Cortex of kidney (tissue), 1 donor: ENCODE measurements at places on chromosomes 11 and 22.

DNA sequence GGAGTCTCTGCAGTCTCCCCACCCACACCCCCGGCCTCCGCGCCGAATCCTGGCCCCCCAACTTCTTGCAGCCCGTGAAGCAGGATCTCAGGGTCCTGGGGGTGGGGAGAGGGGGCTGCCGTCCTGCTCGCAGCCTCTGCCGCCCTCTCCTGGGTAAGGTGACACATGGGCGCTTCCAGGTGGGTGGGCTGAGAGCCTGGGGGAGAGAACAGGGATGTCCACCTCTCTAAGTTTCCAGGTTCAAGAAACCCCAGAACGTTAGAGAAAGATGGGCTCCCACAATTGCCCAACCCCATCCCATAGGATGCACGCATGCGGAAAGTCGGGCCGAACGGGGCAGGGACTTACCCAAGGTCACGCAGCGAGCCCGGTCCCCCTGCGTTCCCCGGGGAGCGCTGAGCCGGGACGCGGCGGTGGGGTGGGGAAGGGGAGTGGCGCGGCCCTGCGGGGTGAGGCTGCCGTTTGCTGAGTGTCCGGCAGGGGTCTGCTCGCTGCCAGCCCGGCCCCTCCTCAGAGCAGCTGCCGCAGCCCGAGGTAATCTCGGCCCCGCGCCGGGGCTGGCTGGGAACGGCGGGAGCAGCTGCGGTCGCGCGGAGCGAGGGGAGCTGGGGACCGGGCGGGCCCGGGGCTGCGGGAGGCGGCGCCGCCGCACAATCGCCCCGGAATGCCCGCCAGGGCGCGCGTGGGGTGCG, 705 bp upstream of the CAPN1 start:
- DNase-seq, result no peak

- DNase-seq, result no peak
Observed at GRCh38 chr11:127130321-127130720, 129.8 kb upstream of the KIRREL3 start.

DNA sequence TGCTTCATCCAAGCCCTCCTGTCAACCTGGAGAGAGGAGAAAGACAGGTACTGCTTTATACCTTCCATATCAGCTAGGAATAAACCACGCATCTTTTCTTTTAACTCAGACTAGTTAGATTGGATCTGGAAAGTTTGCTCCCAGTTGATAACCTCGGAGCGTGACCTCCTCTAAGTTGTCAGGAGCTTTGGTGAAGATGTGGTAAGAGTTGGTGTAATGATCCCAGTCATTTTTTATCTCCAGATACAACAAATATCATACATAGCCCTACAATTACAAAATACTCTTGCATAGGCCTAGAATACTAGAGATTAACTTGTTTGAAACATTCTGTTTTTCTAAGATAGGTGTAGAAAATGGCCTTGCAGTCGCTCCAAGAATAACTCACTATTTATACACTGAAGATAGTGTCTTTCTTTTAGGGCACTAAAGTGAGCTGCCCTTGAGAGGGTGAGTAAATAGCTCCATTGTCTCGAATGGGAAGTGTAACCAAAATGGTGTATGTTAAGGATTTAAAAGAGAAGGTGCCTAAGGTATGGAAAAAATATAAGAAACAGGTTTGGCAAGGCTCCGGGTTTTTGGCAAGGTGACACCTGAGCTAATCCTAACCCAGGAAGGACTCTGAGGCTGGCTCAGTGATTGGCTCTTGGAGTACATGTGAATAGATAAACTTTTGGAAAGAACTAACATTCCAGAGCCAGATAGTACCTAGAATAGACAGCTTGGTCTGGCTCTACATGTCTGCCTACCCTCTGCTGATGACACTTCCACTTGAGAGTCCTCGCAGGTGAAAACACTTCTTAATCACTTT, 59.4 kb downstream of the GLYATL1 start:
- no peak for DNase-seq

GRCh38 chr11:34488855-34489557, 24.6 kb downstream of the ELF5 start:
- DNase-seq, result no peak

DNA sequence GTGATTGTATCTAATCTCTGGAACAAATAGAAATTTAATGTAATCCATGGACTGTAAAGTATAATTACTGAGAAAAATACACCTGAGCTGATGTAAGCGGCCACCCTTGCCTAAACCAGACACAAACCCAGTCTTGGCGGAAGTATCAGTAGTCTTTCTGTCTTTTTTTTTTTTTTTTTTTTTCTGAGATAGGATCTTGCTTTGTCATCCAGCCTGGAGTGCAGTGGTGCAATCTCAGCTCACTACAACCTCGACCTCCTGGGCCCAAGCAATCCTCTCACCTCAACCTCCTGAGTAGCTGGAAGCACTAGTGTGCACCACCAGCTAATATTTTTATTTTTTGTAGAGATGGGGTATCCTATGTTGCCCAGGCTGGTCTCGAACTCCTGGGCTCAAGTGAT, 5.5 kb upstream of the CXCR5 start:
- no peak for DNase-seq

DNA sequence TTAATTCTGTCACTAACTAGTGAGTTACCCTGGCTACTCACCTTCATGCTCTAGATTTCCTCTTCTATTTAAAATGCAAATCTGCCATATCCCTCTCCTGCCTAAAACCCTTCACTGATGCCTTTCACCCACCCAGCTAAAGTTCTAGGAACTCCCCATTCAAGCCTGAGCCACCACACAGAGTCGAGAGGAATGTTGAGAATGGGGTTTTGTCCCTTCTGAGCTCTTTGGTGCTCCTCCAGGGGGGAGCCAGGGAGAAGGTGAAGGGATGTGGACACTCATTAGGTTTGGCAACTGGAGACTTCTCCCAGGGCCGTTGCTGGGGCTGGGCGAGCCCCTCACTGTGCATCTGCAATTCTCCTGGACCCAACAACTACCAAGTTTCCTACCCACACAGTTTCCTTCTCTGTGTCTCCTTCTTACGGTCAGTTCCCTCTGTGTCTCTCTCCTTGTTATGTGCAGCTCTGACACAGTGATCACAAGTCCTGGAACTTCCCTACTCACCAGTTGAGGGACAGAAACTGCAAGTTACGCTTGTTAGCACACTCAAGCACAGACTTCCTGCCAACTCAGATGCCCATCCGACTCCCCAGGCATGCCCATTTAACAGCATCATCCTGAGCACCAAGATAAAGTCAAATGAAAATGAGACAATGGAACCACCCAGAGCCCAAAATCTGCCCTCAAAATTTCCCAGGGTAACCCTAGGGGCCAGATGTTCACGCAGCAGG, 6.5 kb upstream of the IL10RA start:
- no peak for DNase-seq

DNA sequence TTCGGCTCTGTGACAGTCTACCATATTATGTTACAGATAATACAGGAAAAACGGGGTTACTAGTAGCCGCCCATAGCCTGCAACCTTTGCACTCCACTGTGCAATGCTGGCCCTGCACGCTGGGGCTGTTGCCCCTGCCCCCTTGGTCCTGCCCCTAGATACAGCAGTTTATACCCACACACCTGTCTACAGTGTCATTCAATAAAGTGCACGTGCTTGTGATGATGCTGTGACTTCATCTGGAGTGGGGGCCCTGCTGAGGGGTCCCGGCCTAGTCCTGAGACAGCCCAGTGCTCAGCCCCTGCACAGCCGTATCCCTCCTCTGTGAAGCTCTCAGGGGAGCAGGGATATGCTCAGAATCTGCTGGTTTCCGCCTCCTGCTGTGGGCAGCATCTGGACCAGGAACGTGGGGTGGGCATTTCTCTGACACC, 1.2 kb downstream of the IFITM1 start:
- no peak for DNase-seq

DNA sequence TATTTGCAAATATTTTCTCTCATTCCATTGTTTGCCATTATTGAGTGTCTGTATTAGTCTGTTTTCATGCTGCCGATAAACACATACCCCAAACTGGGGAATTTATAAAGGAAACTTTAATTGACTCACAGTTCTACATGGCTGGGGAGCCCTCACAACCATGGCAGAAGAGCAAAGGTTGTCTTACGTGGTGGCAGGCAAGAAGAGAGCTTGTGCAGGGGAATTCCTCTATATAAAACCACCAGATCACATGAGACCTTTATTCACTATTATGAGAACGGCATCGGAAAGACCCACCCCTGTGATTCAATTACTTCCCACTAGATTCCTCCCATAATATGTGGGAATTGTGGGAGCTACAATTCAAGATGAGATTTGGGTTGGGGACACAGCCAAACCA, 10.2 kb downstream of the RASSF10 start:
- DNase-seq, result no peak

DNA sequence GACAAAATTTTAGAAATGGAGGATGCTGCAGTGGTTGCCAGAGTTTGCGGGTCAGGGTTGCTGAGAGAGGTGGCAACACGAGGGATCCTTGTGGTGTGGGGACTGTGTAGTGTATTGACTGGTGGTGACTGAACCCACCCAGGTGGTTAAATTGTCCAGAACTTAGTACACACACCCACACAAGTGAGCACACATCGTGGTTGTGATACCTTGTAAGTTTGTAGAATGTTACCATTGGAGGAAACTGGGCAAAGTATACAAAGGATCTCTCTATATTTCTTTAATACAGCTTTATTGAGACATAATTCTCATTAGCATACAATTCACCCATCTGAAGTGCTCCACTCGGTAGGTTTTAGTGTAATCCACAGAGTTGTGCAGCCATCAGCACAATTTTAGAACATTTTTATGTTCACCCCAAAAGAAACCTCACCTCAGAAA, 56.1 kb downstream of the MED15 start:
- DNase-seq, result no peak

GRCh38 chr22:50479721-50480120, 1.6 kb upstream of the ADM2 start:
- DNase-seq, result no peak
